Right kidney (tissue), 9 donors: ENCODE measurements at places on chromosomes 2 and 18.

- no peak for DNase-seq
Observed at GRCh38 chr18:48847807-48848486, 102.8 kb downstream of the SMAD7 start.

- no peak for DNase-seq
Observed at GRCh38 chr2:201538025-201538424, 86.5 kb downstream of the STRADB start.

GRCh38 chr2:17164550-17164949 lies 353.7 kb downstream of the RAD51AP2 start:
- no peak for DNase-seq

- DNase-seq = no peak
Observed at GRCh38 chr2:134217924-134218323, 35.9 kb upstream of the MGAT5 start.

DNA sequence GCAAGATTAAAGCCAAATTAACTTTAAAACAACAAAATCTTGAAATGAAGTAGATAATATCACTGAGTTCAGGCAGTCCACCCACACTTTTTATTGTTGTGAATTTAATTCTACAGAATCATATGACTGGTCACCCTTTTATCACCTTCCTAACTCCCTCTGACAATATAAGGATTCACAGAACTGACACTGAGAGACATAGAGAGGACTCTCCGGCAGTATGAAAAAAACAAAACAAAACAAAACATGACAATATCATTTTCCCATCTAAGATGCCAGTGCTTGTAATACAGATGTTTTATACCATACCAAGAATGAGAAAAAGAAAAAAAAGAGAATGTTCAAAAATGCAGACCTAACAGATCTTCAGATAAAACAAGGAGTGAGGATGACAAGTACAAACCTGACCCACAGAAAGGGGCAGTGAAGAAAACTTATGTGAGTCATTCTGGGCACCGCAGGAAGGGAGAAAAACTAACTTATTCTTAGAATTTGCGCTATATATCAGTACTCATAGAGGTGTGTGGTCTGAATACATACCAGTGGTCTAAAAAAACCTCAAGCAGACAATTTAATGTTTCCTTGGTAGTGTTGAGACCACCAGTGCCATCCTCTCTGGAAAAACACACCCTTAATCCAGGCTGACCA lies 136.6 kb downstream of the ZAP70 start:
- no peak for DNase-seq

DNA sequence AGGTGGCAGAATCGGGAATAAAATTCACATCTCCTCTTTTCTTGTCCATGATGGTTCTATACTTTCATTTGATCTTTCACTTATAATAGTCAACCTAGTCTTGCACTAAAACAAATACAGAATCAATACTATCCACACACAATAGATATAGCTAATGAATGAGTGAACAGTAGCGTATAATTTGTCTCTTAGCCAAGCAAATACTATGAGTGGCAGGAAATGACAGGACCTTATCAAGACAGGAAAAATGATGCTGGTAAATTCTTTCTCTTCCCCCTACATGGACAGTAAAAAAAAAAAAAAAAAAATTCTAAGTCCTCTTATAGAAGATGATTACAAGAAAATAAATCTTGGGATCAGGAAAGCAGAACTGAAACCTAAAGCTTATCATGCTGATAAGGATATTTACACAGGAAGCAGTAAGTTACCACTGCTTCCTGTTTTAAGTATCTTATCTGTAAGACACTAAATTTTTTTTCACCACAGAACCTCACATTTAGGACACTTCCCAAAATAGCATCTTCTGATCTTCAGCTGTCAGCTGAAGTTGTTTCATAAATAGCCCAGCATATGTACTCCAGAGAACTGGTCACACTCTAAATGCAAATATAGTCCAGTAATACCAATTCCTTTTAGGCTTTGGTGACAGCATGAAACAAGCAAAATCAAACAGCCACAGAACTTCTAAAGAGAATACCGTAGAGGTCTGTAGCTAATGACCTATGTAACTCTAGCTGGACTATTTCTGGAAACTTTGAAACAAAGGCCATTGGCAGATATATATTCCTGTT lies 27.0 kb downstream of the IRS1 start:
- DNase-seq = no peak

DNA sequence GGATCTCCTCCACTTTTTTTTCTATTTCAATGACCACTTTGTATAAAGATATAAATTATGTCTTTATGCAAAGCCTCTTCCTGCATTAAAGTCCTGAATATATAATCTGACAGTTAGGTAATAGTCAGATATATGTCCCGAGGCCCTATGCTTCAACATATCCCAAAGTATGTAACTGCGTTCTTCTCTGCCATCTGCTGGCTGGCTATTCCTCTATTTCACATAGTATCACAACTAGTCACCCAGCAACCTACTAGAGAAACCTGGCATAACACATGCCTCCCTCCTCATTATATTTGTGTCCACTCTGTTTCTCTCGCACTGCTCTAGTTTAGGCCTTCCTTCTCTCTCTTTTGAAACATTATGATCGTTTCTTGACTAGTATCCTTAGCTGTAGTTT lies 640.8 kb downstream of the DPP10 start:
- no peak for DNase-seq

- no peak for DNase-seq
Observed at GRCh38 chr2:149715005-149715592, 127.5 kb upstream of the MMADHC start.

GRCh38 chr18:13604786-13605185 lies 121.6 kb downstream of the FAM210A start:
- DNase-seq = no peak

DNA sequence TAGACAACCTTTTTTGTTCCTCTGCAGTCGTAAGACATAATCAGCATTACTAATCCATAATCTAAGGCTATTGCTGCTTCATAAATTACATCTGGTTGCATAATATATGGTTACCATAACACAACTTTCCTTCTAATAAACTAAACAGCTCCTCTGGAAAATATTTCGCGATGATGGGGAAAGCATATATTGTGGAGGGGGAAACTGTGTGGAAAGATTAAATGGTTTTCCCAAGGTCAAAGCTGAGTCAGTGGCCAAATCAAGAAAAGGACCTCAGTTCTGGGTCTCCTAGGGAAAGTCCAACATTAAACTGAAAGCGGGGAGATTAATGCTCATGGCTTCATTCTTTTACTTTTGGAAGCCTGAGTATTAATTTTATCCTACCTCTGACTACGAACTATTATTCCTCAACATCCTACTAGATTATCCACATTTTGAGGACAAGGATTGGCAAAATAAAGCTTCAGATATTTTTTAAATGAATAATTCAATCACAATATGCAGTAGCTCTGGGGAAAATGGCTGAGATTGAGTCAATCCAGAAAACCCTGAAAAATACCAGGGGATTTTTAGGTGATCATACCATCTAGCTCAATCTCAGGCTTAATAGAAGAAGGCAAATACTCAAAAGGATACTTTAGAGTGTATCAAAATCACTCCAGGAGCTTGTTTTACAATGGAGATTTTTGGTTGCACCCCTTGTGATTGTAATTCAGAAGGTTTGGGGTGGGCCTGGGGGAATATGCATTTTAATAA lies 33.8 kb upstream of the STK17B start:
- DNase-seq = no peak

DNA sequence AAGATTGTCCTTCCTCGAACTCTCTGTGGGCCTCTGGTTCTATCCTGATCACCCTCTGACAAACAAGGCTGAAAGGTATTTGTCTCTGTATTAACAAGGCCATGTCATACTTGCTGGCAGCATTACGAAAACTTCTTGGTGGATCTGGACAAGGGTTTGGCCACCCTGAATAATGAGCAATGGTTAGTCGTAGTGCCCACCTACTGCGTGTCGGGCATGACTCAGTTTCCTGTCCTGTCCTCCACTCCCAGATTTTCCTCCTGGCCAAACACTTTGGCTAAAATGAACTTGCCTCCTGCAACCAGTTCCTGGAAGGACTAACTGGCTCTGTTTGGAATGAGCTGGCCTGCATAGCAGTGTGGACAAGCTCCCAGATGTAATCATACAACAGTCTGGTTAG lies 198.5 kb upstream of the SMIM21 start:
- DNase-seq = no peak

GRCh38 chr2:238099714-238100048 lies 459 bp upstream of the ESPNL start:
- no peak for DNase-seq

DNA sequence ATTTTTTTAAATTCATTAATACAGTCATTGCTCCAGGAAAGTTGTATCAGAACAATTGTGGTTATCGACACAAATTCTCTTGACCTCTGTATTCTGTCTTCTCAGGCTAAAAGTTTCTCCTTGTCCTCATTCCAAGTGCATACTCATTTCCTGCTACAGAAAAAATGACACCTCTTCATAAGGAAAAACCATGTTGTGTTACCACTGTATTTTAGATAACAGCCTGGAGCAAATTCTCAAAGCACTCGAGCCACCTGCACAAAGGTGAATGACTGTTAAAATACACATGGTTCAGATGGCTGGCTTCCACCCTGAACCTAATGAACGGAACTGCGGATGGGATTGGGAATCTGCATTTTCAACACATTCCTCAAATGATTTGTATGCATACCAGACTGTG lies 586.5 kb downstream of the EPHA4 start:
- DNase-seq = no peak

DNA sequence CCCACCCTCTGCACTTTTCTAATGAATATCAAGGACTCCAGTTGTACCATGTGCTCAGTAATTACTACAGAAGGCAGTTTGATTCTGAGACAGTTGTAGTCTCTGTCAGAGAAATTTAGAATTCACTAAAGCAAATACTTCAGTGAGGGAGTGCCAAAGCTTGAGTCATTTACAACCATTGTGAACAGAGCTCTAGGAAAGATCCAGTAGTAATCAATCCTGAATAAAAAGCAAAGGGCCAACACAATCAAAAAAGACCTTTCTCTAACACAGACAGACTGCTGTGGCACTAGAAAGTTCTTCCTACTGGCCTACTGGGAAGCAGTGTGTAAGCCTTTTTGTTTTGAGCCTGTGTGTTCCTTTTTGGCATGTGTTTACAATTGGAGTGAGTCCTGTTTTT lies 135.6 kb upstream of the UNC80 start:
- no peak for DNase-seq

GRCh38 chr2:191187105-191187829 lies 36.5 kb upstream of the STAT4 start:
- no peak for DNase-seq

DNA sequence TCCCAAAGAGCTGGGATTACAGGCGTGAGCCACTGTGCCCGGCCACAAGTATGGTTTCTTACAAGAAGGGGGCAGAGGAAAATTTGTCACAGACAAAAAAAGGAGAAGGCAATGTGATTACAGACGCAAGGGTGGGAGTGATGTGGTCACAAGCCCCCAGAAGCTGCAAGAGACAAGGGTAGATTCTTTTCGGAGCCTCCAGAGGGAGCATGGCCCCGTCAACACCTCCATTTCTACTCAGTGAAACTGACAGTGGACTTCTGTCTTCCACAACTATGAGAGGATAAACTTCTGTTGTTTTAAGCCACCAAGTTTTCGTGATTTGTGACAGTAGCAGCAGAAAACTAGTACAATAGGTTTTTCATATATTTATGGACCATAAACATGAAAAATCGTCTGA lies 2.1 kb upstream of the TCF7L1 start:
- no peak for DNase-seq

- no peak for DNase-seq
Observed at GRCh38 chr2:138964418-138964817, 184.2 kb upstream of the NXPH2 start.

GRCh38 chr2:70724366-70724765 lies 43.6 kb downstream of the ADD2 start:
- no peak for DNase-seq

DNA sequence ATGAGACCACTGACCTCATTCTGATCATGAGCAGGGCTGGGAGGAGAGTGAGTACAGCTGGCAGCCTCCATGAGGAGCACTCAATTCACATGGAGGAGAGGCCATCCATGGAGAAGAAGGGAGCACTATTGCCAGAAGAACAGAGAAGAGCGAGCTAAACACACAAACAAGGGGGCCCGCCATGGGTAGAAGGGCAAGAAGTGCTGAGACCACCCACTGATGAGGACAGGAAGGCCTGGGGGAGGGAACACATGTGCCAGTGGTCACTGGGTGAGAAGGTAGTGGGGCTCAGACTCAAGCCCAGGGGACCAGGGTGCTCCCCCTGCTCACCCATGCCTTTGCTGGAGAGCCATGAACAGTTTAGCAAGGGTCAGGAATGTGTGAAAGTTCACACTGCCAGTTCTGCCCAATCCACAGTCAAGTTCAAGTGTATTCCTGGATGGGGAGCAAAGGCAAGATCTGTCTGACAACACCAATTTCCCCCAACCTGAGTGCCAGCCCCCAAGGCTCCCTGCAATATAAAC lies 57.7 kb downstream of the TTC32 start:
- DNase-seq = no peak

DNA sequence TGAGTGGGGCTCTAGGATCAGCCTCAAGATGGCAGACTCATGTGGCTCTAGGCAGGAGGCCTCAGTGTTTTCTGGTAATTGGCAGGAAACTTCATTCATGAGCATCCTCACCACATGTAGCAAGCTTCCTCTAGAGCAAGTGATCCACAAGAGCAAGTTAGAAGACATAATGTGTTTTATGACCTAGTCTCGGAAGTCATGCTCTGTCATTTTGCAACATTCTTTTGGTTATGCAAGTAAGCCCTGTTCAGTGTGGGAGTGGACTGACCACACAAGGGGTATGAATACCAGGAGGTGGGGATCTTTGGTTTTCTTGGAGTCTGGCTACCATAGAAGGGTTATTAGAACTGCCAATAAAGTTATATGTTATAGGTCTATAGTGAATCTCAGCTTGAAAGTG lies 66.8 kb upstream of the STK39 start:
- DNase-seq = no peak

DNA sequence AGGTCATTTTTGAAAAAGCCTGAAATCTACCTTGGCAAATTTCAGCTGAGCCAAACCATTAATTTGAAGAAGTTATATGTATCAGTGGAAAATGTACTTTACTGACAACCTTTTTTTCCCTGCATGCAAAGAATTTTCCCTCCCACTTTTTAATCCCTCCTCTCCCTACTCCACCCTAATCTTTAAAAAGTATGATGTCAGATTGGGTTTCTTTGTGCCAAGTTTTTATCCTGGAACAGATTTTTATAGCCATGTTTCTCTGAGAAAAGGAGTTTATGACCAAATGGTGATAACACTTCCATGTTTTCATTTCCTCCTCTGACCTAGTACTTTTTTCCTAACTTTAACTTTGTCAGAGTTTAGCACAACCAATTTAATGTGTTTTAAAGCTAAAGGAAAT lies 250.3 kb upstream of the FOSL2 start:
- no peak for DNase-seq

DNA sequence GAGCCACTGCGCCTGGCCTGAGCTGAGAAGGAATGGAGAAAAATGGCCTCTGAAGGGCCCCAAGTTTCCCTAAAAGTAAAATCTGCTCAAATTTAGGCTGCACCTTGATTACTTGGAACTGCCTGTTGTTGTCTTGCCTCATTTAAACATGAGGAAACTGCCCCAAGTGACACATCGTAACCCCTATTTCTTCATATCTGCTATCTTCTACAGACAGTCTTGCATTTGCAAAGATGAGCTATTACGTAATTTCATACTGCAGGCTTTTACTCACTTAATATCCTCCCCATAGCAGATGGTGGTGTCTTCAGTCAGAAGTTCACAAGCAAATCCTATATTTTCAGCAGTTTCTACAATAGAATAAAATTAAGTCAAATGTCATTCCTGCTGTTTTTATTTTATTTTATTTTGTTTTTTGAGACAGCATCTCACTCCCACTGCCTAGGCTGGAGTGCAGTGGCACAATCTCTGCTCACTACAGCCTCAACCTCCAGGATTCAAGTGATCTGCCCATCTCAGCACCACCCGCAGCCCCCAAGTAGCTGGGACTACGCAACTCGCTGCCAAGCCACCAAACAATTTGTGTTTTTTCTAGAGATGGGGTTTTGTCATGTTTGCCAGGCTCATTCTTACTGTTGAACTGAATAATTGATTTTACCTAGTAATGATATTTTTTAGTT lies 45.3 kb upstream of the NARS1 start:
- DNase-seq = no peak
